Motor neuron (in vitro differentiated cells): ENCODE measurements at places on chromosomes 6 and 20. TPM values are rescaled to one million over a fixed set of nuclear protein-coding genes. Genes with fewer than 3 reads are reported as not detected.

- ATAC-seq, result no peak
Measured at GRCh38 chr6:87330961-87331360, 1.9 kb upstream of the GJB7 start.

- ATAC-seq, result no peak
Measured at GRCh38 chr6:54813892-54814291, 32.7 kb upstream of the FAM83B start.

DNA sequence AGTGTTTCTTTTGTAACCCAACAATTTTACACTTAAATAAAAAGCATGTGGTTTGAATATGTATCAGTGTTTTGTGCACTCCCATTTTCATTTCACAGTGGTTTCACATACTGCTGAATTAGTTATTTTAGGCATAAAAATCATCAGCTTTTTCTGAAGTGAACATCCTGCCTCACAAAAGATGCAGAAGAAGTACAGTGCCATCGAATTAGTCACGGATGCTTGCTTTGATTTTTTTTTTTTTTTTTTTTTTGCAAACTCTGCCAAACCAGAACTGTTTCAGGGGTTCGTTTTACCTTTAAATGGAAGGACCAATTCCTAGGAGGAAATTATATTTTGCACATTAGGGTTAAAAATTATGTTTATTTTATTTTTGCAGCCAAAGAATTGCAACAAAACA, 158.6 kb downstream of the RPS12 start:
- ATAC-seq, result no peak

DNA sequence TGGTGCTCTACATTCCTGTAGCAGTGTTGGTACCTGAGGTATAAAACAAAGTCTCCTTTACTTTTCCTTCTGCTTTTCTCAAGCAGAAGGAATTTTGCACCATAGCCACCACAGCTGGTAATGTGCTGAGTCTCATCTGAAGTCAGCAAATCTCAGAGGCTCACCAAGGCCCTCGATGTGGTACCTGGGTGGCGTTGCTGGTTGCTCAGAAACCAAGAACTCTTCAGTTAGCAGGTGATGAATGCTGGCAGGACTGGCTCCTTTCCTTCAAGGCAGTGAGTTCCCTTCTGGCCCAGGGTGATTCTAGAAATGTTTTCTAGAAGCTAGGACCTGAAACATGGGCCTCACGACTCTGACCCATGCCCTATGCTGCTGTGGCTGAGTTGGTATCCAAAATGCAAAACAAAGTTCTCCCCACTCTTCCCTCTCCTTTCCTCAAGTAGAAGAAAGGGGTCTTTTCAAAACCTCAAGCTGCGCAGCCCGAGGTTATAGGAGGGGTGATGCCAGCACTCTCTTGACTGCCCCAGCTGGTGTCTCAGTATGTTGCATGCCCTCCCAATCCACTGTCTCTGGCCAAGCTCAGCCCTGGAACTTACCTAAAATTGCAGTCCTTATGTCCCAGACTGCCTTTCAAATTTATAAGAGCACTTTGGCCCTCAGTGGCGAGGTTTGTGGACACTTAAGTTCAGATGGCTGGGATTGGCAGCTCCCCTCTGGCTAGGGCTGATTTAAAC, 592.3 kb downstream of the FRK start:
- no peak for ATAC-seq

DNA sequence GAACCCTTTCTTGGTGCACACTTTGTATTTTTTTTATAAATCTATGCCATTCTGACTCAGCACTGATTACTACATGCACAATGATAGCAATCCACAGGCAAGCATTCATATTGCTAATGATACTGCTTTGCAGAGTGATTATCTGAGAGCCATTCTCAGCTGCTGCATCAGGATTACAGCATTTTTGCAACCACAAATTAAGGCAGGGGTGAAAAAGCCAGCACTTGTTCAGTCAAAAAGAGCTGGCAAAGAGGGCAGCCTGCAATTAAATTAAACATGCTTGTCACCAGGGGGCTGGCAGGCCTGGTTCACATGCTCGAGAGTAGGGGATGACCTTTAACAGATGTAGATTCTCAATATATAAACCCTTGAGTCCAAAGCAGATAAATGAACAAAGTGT, 40.7 kb upstream of the SLC17A4 start:
- peak; percentile 86 for ATAC-seq

DNA sequence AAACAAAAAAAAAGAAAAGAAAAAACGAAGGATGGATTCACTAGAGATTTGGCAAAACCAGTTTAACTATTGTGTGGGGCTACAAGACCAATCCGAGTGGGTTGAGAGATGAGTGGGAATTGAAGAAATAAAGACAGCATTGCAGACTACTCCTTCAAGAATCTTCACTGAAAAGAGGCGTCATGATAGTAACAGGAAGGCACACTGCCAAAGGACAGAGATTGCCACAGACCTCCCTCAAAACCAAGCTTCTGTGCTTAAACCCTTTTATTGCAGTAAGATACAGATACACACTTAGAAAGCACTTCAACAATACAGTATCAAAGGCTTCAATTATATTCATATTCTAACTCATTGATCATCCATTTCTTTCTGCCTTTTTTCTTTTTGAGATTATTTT, 103.9 kb downstream of the IPCEF1 start:
- no peak for ATAC-seq

DNA sequence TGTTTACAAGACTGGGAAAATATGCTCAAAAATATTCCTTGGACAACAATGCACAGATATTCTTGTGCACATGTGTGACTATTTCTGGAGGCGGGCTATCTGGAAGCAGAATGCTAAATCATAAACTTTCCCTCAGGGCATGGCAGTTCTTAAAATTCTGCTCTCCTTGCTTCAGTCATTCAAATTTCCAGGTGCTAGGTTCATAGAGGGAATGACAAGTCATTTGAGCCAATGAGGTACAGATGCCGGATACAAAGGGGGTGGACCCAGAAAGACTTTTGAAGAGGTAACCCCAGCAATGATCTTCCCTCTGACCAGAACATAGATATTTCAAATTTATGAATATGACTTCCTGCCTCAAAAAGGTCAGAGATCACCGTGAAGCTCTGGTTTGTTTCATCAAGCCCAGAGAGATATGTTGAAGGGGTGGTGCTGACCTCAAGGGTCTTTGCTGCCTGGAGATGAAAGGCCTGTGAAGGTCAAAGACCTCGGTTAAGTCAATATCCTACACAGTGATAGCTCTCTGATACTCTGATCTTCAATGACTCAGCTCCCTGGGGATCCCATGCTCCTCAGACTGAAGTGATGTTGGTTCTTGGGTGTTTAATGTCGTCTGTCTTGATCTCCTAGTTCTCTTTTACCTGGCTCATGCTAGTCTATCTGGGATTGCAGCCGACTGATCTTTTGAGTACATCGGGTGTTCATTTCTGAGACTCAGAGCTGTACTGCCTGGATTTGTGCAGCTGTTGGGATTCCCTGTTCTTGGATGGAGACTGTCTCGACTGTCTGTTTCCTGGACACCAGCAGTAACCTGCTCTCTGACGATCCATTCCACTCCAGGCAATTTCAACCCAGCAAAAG, 47.5 kb upstream of the TSHZ2 start:
- peak; percentile 43 for ATAC-seq

GRCh38 chr6:22003287-22003686, 293.5 kb downstream of the PRL start:
- ATAC-seq, result no peak

- ATAC-seq, result no peak
Measured at GRCh38 chr6:152585236-152585635, 51.9 kb downstream of the SYNE1 start.

GRCh38 chr6:70257768-70258273, 45.1 kb downstream of the COL9A1 start:
- ATAC-seq, result peak; percentile 43

DNA sequence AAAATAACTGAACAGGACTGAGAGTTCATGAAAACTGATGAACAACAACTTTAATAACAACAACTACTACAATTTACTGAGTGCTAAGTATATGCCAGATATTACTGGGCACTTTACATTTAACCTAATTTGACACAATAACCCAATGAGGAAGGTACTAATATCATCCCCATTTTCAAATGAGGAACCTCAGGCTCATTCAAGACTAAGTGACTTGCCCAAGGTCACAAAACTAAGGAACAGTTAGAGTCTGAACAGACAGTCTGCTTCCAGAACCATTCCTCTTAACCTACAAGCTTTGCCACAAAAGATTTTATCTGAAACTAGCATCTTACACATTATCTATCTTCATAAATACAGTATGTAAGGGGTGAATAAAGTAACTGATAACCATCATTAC, 10.6 kb upstream of the NDRG3 start:
- ATAC-seq, result no peak

- no peak for ATAC-seq
Measured at GRCh38 chr6:15937602-15938001, 191.3 kb upstream of the MYLIP start.

Gene CFAP206
- 14.4 and 17.2 TPM in 2 replicates for total RNA-seq

Gene EEF1A2
- total RNA-seq, result 340 and 390 TPM in 2 replicates

Gene OR2B6
- 0.29 TPM in 1 of 2 replicates, not detected in the other for total RNA-seq

Gene PPP1R16B
- total RNA-seq, result 0.14 and 0.15 TPM in 2 replicates

Gene TINAG
- total RNA-seq, result not detected in 2 replicates

Gene BMP2
- 4.3 and 5.5 TPM in 2 replicates for total RNA-seq

Gene RNF39
- 1.1 and 1.4 TPM in 2 replicates for total RNA-seq
